Hematopoietic multipotent progenitor cell treated with erythropoietin and hydrocortisone succinate and interleukin-3 and kit ligand, for 17 days (in vitro differentiated cells): ENCODE measurements at places on chromosomes 5 and 9.

DNA sequence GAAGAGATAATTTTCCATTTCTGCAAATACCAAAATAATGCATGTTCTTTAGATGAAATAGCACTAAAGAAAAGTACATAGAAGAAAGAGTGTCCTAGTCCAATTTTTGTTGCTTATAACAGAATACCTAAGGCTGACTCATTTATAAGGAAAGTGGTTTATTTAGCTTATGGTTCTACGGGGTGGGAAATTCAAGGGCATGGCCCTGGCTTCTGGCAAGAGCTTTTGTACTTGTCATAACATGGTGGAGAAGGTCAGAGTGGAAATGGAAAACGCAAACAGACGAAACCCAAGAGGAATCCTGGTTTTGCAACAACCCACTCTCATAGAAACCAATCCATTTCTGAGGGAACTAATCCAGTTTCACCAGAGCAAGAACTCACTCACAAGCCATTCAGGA is 283.7 kb downstream of the CSNK1G3 start:
- no peak for DNase-seq

- DNase-seq = no peak
Observed at GRCh38 chr5:103458497-103459040, 104.0 kb downstream of the NUDT12 start.

GRCh38 chr5:65125591-65126541 is 355.9 kb downstream of the ADAMTS6 start:
- DNase-seq = no peak

GRCh38 chr9:100619665-100620064 is 41.8 kb downstream of the CAVIN4 start:
- DNase-seq = no peak

DNA sequence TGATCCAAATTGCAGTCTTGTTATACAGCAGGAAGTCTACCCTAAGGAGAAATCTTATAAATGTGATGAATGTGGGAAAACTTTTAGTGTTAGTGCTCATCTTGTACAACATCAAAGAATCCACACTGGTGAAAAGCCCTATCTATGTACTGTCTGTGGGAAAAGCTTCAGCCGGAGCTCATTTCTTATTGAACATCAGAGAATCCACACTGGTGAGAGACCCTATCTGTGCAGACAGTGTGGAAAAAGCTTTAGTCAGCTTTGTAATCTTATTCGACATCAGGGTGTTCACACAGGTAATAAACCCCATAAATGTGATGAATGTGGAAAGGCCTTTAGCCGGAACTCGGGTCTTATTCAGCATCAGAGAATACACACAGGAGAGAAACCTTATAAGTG is 10.4 kb downstream of the ZNF189 start:
- no peak for DNase-seq

DNA sequence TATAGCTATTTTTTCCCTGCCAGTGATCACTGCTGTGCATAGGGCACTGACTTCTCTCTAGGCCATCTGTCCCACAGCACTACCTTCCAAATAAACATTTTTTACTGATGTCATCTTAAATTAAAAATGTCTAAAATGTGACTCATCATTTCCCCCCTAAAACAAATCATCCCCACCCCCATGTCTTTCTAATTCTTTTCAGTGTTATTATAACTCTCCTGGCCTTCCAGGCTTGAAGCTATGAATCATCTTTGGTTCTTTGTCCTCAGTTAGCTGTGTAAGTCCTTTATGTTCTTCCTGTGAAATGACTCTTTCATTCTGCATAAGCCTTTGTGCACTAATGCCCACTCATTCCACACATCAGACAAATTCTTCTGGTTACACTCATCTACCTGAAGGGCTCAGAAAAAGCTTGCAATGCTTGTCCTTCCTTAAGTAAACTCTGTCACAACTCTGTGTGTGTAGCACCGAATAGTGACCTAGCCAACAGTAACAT is 78.1 kb downstream of the CFAP95 start:
- no peak for DNase-seq

GRCh38 chr5:179781846-179782245 is 11.9 kb upstream of the LTC4S start:
- no peak for DNase-seq

DNA sequence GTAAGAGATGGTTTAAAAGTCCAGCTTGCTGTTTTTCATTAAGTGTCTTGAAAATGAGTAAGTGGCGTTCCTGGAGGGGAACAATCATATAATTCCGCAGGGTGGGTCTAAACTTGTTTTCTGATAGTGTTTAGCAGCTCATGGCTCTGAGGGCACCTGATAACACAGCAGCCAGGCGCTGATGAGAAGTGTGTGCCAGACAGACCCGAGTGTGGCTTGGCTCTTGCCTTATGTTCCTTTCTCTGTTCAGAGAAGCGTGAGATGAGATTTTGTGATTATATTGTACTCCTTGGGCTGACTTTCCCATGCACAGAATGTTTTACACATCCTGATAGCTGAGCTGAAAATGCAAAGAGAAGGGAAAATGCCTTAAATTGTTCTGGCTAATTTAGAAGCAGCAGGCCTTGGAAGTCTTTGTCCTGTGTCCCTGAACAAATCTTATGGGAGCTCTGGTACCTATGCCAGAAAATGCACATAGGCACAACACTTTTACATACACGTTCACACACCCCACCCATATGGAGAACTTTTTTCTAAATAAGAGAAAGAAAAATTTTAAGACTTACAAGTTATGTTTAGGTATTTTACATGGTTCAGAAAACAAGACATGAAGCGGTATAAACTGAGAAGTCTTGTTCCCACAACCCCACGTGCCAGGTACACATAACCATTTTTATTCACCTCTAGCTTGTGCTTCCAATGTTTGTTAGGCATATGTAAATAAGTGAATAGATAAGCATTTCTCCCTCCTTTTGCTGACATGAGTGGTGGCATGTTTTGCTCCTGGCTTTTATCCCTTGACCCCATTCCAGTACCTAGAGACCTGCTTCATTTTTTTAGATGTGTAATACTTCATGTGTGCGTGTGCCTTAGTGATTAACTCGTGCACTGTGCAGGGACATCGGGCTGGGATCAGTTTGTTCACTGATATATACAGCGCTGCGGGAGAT is 152.2 kb upstream of the OTULINL start:
- DNase-seq = peak; percentile 72

DNA sequence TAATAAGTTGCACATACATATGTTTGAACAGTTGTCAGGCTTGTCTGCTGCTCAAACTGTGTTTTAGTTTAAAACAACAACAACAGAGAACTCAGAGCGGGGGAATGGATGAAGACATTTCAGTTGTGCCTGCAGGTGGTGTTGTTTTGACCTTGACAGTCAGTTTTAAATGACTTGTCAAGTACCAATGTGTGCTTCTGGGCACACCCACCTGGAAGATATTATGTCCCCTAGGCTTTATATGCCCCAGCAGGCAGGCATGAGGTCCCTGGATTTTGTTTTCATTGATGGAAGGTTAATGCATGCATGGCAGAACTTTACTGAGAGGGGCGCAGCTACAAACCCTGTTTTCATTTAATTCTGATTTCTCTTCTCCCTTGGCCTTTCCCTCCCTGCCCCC is 84.6 kb downstream of the AOPEP start:
- no peak for DNase-seq

- DNase-seq = no peak
Observed at GRCh38 chr9:84266087-84266561, 74.4 kb downstream of the SLC28A3 start.

DNA sequence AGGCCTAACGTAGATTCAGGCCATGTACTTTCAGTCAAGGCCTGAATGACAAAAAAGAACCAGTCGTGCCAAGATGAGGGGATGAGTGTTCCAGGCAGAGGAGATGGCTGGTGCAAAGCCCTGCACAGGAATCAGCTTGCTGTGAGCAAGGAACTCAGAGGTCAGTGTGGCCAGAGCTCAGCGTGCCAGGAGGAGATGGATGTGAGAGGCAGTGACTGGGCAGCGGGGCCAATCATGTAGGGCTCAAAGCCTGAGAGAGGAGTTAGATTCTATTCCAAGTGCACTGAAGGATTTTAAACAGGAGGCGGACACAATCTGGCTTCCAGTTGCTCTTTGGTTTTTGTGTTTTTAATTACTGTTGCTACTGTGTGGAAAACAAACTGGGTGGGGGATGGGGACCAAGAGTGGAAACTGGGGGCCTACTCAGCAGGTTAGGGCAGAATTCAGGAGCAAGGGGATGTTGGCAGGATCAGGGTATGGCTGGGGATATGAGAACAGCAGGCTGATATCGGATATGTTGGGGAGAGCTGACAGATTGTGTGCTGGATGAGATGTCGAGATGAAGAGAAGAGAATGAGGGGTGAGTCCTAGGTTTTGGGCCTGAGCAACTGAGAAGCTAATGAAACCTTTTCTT is 64.3 kb downstream of the ANGPTL2 start:
- no peak for DNase-seq

GRCh38 chr5:54091307-54092130 is 218.9 kb downstream of the ARL15 start:
- DNase-seq = no peak

- no peak for DNase-seq
Observed at GRCh38 chr9:123652416-123652815, 277.5 kb downstream of the DENND1A start.

GRCh38 chr9:126938327-126938726 is 23.7 kb downstream of the RALGPS1 start:
- DNase-seq = no peak

DNA sequence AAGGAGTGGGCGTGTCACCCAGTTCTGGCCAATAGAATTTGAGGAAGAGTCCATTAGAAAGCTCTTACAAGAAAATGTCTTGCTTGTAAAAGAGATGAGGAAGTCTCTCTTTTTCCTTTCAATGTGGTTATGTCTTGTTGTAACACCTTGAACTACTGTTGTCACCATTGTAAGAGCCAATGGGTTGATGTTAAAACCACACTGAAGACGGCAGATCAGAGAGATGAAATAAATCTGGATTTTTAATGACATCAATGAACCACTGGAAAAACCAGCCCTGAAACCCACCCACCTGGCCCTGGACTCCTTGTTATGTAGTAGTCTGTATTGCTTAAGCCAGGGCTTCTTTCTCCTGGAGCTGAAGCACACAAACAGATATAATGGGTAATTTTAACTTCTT is 83.8 kb upstream of the ERCC6L2 start:
- no peak for DNase-seq

DNA sequence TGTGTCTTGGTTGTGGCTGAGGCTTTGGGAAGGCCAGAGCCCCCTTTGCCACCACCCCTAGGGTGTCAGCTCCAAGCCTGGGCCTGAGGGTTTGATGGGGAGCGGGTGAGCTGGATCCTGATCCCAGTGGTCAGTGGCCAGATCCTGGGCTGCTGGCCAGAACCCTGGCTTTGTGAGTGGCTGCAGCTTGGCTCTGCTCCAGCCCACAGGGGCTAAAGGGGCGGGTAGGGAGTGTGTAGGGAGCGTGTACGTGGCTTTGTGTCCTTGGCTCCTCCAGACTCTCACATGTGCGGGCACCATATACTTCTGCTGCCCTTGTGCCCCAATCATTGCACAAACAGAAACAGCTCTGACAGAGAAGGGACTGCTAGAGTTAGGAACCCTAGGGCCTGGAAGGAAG is 1.2 kb upstream of the IL11RA start:
- DNase-seq = no peak

DNA sequence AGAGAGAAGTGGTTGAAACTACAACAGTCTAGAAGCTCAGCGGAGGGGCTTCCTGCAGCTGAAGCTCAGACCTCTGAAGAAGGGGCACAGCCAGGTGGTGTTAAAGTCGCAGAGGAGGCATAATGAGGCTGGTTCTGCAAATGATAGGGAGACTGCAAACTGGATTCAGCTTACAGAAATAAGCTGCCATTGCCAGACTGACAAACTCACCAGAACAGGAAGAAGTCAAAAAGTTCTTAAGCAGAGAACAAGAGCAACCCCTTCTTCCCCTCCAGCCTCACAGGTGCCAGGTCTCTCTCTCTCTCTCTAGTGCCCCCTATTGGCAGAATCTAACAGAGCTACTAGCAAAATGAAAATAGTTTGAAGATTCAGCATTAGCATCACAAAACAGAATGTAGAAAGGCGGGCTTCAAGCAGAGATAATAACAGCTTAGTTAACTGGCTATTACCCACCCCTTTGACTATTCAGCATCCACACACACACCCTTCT is 76.7 kb downstream of the GRAMD2B start:
- peak; percentile 19 for DNase-seq

DNA sequence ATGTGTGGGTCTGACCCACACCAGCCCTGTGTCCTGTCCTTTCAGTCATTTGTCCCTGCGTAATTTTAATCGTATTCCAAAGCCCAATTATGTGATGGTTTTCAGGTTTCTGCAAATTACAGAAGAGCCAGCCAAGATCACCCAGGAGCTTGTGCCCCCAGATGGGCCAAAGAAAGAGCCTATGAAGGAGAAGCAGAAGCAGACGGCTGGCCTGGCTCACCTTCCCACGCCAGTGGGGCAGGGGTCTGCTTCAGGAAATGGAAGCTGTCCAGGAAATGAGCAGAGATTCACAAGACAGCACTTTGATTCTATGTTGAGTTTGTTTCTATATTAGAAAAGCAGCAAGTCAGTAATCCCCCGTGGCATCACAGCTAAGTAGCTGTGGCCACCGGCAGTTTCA is 11.7 kb downstream of the S1PR3 start:
- DNase-seq = no peak

DNA sequence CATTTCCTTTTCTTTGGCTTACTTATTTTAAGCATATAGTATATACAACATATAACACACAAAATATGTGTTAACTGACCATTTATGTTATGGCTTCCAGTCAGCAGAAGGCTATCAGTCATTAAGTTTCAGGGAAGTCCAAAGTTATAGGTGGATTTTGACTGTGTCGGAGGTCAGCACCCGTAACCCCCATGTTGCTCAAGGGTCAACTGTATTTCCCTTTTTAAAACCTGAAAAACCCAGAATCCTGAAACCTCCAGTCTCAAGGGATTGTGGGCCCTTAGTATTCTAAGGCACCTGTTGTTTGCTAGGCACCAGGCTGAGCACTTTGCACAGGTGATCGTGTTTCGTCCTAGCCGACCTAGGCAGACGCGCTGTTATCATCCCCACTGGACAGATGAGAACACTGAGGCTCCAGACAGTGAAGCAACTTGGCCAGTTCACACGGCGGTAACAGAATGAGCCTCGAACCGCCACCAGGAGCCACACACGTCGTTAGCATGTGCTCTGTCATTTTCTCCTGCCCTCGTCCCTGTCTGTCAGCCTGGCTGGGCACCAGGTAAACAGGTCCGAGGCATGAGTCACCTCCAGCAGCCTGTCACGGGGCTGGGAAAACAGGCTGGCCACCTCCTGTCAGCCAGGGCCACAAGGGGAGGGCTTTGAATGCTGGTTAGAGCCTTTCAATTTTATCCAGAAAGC is 39.9 kb downstream of the DUSP1 start:
- no peak for DNase-seq

- DNase-seq = peak; percentile 68
Observed at GRCh38 chr5:95959051-95959887, 2.4 kb downstream of the ELL2 start.
